ENCODE measurements at places on chromosomes 16 and 17.

DNA sequence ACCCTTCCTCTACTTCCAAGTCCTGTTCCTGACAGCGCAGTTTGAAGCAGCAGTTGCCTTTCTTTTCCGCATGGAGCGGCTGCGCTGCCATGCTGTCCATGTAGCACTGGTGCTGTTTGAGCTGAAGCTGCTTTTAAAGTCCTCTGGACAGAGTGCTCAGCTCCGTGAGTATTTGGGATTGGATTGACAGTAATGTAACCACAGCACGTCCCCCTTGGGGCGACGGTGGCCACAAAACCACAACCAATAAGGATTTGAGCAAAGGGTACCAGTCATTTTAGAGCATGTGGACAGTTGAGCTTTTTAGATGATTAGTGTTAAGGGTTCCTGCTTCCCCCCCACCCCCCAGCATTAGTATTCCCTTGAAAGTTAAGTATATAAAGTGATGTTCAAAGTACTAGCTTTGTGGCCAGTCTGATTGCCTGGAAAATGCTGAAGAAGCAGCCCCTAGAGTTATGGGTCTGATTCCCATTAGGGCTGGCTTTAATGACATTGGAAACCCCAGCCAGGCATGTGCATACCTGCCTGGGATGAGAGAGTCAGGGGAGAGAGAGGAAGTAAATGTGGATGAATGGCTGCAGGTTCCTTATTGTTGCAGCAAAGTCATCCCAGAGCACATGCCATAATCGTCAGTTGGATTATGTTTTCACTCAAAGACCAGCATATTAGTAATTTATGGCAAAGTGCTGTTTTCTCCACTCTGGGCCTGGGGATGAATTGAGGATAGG lies 31.6 kb upstream of the SLC12A3 start:
- no peak for DNase-seq

DNA sequence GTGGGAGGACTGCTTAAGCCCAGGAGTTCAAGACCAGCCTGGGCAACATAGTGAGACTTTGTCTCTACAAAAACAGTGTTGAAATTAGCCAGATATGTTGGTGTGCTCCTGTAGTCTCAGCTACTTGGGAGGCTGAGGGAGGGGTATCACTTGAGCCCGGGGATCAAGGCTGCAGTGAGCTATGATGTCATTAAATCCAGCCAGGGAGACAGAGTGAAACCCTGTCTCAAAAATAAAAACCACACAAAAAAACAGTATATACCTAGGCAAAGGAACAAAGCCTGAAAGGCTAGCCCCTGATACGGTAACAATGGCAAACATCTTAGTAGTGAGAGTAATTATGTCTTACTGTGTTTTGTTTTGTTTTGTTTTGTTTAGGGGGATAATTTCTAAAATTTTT lies 38.0 kb downstream of the TOM1L2 start:
- DNase-seq: no peak

DNA sequence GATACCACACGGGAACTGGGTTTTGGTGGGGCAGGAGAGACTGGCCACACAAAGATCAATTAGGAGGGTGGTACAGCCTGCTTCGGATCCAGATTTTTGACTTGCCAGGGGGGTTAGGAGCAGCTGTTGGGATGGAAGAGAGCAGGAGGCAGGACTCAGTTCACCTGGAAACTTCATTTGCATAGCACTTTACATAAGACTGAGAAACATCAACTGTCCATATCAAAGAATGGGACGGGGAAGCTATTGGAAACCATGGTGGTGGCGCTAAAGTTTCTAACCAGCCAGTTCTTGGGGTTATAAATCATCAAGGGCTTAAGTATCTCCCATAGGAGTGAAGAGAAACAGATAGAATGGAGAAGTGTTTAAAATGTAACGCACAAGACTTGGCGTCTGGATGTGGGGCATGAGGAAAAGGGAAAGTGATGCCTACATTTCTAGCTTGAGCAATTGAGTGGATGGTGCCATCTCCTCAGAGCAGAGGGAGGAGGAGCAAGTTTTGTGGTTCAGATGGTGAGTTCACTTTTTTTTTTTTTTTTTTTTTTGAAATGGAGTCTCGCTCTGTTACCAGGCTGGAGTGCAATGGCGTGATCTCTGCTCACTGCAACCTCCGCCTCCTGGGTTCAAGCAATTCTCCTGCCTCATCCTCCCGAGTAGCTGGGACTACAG lies 6.4 kb upstream of the SRCAP start:
- DNase-seq: no peak

DNA sequence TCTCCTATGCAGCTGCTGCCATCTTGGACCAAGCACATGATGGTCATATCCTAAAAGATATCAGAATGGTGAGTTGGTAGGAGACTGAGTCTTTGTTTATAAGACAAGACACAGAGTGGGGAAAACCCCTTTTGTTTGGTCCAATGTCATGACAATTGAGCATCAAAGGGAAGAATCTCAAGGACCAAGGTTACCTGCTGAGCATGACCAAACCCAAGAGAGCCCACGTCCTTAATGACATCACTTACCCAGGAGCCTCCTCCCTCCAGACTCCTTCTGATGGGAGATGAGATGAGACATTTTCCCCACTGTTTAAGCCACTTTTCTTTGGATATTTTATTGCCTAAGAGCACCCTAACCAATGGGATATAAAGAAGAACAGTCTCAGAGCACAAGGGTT lies 478.1 kb downstream of the NPIPA7 start:
- DNase-seq: no peak

- no peak for DNase-seq
These were observed 171.6 kb upstream of the RBL2 start for GRCh38 chr16:53262645-53263044.

- DNase-seq: no peak
These were observed 4.2 kb downstream of the MFAP4 start for GRCh38 chr17:19382531-19383444.

DNA sequence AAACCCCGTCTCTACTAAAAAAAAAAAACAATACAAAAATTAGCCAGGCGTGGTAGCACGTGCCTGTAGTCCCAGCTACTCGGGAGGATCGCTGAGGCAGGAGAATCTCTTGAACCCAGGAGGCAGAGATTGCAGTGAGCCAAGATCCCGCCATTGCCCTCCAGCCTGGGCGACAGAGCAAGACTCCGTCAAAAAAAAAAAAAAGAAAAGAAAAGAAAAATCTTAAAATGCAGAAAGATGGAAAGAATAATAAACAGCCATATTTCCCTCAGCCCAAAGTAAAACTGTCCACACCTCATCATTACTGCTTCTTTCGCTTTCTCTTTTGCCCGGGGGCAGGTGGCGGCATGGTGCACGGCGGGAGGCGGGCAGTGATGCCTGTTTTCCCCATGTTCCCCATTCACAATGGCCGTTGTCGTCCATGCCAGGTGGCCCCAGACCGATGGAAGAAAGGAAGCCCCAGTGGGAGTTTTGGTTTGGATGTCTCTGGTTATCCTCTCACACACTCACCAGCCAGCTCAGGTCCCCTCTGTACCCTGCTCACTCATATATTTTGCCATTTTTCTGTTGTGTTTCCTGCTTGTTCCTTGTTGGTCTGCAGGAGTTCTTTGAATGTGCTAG lies 37.0 kb upstream of the PEMT start:
- peak; percentile 37 for DNase-seq

- no peak for DNase-seq
These were observed 50.0 kb upstream of the TNRC6C start for GRCh38 chr17:77908501-77908900.

DNA sequence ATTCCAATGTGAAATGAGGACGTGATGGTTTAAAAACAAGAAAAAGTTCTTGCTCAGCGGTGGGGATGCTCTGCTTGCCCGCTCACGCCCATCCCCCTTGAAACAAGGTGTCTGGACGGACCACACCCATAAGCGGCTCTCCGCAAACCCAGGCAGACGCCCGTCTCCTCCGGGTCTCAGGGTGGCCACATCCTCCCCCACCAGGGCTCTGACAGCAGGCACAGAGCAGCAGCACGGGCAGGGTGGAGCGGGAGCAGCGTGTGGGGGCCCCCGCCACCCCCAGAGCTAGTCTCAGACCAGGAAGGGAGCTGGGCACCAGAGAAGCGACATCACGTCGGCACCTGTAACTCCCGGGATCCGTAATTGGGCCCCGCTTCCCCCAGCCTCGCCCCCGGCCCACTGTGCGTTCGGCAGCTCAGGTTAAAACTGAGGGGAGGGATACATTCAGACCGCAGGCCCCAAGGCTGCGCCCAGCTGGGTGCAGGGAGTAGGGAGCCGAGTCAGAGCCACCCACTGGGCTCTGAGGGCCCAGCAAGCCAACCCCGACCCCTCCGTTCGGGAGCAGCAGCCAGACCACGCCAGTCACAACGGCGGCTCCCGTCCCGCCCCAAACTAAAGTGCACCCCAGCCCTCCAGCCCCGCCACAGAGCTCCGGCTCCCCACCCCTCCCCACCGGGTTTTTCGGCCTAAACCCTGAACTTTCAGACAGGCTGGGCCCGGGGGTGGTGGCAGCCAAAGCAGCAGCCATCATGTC lies 22.0 kb downstream of the CLUH start:
- DNase-seq: no peak

DNA sequence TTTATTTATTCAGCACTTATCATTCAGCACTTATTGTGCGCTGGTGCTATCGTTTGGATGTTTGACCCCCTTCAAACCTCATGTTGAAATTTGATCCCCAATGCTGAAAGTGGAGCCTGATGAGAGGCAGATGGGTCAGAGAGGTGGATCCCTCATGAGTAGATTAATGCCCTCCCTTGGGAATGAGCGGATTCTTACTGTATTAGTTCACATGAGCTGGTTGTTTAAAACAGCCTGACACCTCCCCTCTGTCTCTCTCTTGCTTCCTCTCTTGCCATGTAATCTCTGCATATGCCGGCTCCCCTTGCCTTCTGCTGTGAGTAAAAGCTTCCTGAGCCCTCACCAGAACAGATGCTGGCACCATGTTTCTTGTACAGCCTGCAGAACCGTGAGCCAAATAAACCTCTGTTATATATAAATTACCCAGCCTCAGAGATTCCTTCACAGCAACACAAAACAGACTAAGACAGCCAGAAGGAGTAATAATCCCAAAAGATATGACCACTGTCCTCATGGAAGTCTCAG lies 111.1 kb downstream of the CACNG3 start:
- no peak for DNase-seq

DNA sequence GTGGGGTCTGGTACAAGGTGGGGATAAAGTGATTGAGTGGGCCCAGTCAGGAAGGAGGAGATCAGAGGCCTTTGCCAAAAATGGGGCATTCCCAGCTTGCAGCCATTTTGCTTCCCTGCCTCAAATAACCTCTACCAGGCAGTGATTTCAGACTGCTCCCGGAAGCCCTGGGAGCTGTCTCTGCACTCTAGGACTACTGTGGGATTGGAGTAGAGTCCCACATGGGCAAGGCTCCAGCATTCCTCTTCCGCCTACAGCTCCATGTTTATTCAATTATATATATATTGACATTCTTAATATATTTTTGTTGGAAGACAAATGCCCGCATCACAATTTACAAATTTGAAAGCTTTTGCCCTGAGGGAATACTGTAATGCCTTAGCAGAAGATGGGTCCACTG lies 13.5 kb downstream of the SUPT6H start:
- no peak for DNase-seq

DNA sequence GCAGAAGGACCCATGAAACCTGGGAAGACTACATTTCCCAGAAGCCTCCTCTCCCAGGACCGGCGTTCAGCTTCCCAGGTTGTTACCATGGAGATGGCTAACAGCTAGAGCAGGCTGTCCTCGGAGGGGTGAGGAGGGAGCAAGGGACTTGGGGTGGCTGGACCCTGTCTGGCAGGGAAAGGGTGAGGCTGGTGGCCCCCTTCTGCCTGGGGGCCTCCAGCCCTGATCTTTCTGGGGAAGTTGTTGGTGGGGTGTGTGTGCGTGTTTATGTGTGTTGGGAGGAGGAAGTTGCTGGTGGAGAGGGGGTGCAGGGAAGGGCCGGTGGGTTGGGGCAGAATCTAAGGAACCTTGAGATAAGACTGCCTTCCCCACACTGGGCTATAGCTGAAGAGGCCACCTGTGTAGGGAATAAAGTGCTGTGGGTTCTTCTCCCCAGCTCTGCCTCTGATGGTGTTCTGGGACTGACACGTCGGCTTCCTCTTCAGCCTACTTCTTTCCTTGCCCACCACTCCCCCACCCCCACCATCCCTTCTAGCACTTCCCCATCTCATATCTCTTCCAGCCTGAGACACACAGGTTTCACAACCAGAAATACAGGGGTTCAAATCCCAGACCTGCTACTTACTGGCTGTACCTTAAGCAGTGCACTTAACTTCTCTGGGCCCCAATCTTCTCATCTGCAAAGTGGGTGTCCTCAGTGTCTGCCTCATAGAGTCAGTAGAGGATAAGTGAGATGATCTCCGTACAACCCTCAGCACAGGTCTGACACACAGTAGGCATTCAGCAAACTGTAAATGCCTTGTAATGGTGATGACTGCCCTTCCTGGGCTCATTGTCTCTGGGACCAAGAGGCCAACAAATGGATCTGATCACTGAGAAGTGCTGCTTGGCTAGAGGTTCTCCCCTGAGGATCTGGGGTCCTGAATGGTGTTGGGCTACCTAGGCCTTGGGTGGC lies at the start of gene DRC7:
Gene DRC7 (plus strand): TSS at position 82 of the 955 bp plus-strand sequence. CDS start 3,144 bp downstream, outside the sequence.
- DNase-seq: peak; percentile 75

GRCh38 chr17:78939615-78940014 lies 14.4 kb upstream of the TIMP2 start:
- DNase-seq: no peak
